ENCODE measurements at places on chromosomes 4 and X. TPM values are rescaled to one million over a fixed set of nuclear protein-coding genes. Genes with fewer than 3 reads are reported as not detected.

SRPX2 gene
- 1.1 TPM for total RNA-seq

SGCB gene
- 55.4 TPM for total RNA-seq

AMTN gene
- not detected for total RNA-seq

SPATA18 gene
- total RNA-seq, result 17.3 TPM

TKTL2 gene
- not detected for total RNA-seq

DNA sequence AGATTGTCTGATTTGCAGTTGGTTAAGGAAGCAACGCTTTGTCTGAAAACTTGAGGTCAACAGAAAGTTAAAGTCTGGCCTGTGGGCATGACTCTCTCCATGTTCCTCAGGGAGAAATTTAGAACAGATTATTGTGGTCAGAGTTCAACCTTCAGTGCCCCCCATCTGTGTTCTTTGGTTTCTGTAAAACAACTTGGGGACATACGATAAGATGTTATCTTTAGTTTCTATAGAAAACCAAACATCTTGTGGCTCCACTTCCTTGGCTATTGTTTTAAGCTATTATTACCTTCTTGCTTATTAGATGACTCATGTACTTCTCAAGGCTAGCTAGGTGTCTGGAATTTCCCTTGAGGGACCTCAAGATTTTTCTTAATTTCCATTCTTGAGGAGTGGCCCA lies 507.7 kb downstream of the PDHA2 start:
- no peak for DNase-seq

DNA sequence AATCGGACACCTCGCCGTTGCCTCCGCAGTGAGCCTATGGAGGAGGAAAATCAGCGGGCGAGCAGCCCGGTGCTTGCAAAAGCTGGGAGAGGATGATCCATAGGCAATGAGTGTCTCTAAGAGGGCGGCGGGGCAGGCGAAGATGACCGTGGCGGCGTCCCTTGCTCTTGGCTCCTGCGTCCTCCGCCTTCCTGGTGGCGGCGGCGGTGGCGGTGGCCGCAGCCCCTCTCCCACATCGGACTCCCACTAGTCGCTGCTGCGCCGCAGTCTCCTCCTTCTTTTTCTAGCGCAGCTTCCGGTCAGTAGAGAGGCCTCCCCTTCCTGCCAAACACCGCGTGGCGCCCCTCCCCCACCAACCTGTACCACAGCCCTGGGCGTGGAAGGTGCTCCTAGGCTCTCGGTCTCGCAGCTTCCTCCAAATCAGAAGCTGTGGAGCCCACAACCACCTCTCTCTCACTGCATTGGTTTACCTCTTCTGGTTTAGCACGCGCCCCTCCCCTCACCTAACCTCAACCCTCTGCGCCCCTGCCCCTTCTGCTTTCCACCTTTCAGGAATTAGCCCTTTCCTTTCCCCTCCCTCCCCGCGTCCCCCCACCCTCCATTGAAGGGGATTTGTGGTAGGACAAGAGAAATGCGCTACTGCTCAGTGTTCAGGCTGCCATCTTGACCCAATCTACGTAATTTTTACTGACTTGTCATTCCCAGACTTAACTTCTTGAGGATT lies at the start of gene SPIN3:
Gene SPIN3 (minus strand): TSS at position 271 of the 724 bp plus-strand sequence. CDS start 594 bp downstream, outside the sequence.
- peak; percentile 78 for DNase-seq

GRCh38 chr4:106312377-106312776 lies 3.6 kb downstream of the TBCK start:
- DNase-seq, result no peak

GRCh38 chr4:152258391-152258790 lies 277.5 kb downstream of the FBXW7 start:
- no peak for DNase-seq
